ENCODE measurements at places on chromosomes 1 and 21. TPM values are rescaled to one million over a fixed set of nuclear protein-coding genes. Genes with fewer than 3 reads are reported as not detected.

- H3K27me3 ChIP-seq = no peaks in the 10 kb centered on the region
- no peak overlapping the region for H3K4me3 ChIP-seq
- no peak for DNase-seq
- no peaks in the 10 kb centered on the region for H3K4me1 ChIP-seq
- H3K27ac ChIP-seq = no peak overlapping the region
- no peaks in the 10 kb centered on the region for H3K36me3 ChIP-seq
These were observed 93.6 kb upstream of the BARHL2 start for GRCh38 chr1:90810681-90811080.

Gene FBLIM1
- 436 TPM for polyA plus RNA-seq

DNA sequence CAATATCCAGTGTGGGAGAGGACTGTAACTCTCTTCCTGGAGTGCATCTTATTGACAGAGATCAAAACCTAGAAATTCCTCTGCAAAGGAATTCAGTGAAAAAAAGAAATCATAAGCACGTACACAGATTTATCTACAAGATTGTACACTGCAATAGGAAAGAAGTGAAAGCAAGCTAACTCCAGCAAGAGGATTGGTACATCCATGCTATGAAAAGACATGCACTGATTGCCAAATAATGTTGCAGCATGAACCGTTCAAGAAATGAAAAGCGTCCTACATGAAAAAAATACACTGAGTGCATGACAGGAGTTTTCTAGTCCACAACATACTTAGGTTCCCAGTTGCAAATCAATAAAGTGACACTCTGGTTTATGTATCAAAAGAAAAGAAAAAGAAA, 1.9 kb upstream of the MGST3 start:
- H3K36me3 ChIP-seq = no peaks in the 10 kb centered on the region
- peaks cover 19% of the 10 kb centered on the region for H3K4me1 ChIP-seq
- DNase-seq = no peak
- H3K4me3 ChIP-seq = no peak overlapping the region
- H3K27me3 ChIP-seq = peaks cover 4% of the 10 kb centered on the region

DNA sequence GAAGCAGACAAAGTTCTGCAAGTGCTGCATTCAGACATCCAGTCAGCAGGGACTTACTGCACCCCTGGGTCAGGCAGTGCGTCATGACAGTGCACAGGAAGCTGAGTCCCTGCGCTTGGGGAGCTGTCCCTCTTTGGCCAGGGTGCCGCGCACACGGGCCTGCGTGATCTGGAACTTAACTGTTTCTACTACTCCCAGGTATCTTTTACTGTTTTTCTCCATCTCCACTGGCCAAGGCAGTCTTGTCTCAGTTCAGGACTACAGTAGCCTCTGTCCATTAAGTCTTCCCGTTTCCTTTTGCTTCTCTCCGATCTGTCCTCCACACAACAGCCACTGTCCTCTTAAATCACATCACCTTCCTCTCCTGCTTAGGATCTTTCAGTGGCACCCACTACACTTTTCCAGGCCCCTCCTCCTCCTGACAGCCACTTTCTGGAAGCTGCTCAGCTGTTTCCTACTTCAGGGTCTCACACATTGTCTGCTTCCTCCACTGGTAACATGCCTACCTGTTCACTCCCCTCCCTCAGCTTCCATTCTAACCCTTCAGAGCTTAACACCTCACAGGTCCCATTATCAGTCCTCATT, 15.9 kb downstream of the ERRFI1 start:
- H3K36me3 ChIP-seq = peaks cover 21% of the 10 kb centered on the region
- peaks cover 17% of the 10 kb centered on the region for H3K4me1 ChIP-seq
- DNase-seq = no peak
- H3K27me3 ChIP-seq = no peaks in the 10 kb centered on the region

DNA sequence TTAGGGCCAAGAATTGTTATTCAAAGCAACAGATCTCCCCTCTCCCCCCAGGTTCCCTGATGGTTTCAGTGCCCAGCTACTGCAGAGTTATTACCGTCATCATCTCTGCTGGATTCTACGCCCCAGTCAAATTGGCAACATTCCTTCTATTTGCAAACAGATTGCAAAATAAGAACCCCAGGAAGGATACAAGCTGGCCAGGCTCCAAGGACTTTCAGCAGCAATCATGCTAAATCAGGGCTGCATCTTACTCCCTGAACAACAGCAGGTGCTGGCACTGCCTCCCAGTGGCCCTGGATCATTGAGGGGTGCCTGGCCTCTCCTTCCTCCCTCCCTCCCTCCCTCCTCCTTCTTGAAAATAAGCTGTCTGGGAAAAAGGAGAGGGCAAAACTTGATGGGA, 521.6 kb upstream of the BEND5 start:
- H3K27ac ChIP-seq = no peak overlapping the region
- H3K4me1 ChIP-seq = no peaks in the 10 kb centered on the region
- no peak for DNase-seq
- no peaks in the 10 kb centered on the region for H3K27me3 ChIP-seq
- H3K36me3 ChIP-seq = no peaks in the 10 kb centered on the region

DNA sequence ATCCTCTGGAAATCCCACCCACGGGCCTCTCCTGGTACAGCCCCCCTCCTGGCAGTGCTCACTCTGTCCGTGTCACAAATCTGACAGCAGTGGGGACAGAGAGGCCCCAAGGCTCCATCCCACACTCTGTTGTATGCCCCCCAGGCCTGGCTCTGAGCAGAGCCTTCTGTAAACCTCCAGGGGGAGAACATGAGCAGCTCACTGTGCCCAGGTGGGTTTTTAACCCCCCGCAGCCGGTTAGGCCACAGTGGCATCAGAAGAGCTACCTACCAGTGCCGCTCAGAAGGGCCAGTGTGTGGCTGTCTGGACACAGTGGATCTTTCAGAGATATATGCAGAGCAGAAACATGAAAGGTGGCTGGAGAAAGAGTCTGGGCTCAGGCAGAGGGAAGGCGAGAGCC, 12.0 kb upstream of the GPR153 start:
- no peaks in the 10 kb centered on the region for H3K27me3 ChIP-seq
- H3K36me3 ChIP-seq = no peaks in the 10 kb centered on the region
- H3K4me1 ChIP-seq = no peaks in the 10 kb centered on the region
- no peak for DNase-seq
- H3K27ac ChIP-seq = no peak overlapping the region

- no peaks in the 10 kb centered on the region for H3K27me3 ChIP-seq
- no peak overlapping the region for H3K4me3 ChIP-seq
- no peaks in the 10 kb centered on the region for H3K4me1 ChIP-seq
- no peak overlapping the region for H3K27ac ChIP-seq
These were observed 25.7 kb upstream of the SLC30A10 start for GRCh38 chr1:219954052-219954451.

- no peaks in the 10 kb centered on the region for H3K27me3 ChIP-seq
- no peak for DNase-seq
- peaks cover 4% of the 10 kb centered on the region for H3K36me3 ChIP-seq
- H3K27ac ChIP-seq = no peak overlapping the region
These were observed 49.1 kb upstream of the RIPK4 start for GRCh38 chr21:41815652-41816582.

Gene PTGER3
- not detected for polyA plus RNA-seq

DNA sequence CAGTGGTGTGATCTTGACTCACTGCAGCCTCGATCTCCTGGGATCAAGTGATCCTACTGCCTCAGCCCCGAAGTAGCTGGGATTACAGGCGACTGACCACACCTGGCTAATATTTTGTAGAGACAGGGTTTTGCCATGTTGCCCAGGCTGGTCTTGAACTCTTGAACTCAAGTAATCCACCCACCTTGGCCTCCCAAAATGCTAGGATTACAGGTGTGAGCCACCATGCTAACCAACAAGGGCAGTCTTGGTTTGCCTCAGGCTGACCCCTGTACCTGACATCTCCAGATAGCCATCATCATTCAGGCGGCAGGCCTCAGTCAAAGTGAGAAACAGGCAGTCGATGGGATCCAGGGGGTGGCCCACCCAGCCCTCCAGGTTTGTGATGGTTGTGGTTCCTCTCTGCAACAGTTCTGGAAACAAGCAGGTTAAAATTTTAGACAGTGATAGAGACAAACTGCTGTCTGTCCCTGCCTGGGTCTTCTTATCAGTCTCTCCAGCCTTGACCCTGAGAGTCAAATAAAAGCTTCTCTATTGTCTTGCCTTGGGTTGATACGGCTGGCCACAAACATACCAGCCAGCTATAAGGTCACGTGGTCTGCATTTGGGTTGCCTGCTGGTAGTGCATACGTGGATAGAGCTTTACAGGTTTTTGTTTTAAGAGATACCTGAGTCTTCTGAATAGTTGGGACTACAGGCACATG, 26.8 kb downstream of the UROD start:
- peaks cover 2% of the 10 kb centered on the region for H3K36me3 ChIP-seq
- no peaks in the 10 kb centered on the region for H3K4me1 ChIP-seq
- H3K27me3 ChIP-seq = no peaks in the 10 kb centered on the region
- H3K4me3 ChIP-seq = no peak overlapping the region

Gene CDC20
- 130 TPM for polyA plus RNA-seq

- H3K4me3 ChIP-seq = no peak overlapping the region
- no peaks in the 10 kb centered on the region for H3K36me3 ChIP-seq
- no peak overlapping the region for H3K27ac ChIP-seq
These were observed 25.4 kb upstream of the S100A7 start for GRCh38 chr1:153485863-153486262.

- DNase-seq = no peak
- H3K4me1 ChIP-seq = no peaks in the 10 kb centered on the region
- no peak overlapping the region for H3K27ac ChIP-seq
- no peak overlapping the region for H3K4me3 ChIP-seq
- no peaks in the 10 kb centered on the region for H3K27me3 ChIP-seq
- peaks cover 15% of the 10 kb centered on the region for H3K36me3 ChIP-seq
These were observed 53.9 kb upstream of the NADK start for GRCh38 chr1:1832166-1832565.

DNA sequence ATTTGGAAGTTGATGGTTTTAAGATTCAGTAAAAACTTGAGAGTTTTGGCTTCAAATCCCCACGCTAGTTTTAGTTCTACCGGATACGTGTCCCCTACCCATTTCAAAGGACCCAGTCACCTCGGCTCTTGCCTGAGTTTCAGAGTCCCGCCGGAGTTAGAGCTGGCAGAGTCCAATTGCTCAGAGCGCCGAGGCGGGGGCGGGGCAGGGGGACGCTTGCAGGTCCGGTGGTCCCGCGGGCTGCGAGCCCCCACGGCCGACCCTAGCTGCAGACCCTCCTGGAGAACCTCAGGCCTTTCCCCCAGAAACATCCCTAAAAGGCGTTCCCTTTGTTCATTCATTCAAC, 765 bp upstream of the VPS45 start:
- H3K27ac ChIP-seq = peak overlapping the region; percentile 53
- DNase-seq = no peak
- no peaks in the 10 kb centered on the region for H3K36me3 ChIP-seq
- H3K4me3 ChIP-seq = peak overlapping the region; percentile 72

DNA sequence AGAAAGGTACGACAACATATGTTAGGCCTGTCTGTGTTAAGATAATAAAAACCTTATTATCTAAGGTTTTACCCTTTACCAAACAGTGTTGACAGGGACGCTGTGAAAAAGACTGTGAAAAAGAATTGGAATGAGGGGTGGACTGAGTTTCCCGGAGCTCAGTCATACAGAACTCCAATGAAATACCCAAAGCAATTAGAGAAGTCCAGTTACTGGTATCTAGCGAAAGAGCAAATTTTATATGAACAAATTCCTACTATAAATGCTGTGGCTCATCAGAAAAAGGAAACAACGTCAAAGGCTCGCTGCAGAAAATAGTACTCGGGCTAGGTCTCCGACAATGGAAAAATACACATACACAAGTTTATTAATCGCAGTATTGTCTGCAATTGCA, 708 bp upstream of the RBBP5 start:
- no peak for DNase-seq
- peak overlapping the region; percentile 69 for H3K4me3 ChIP-seq
- peaks cover 12% of the 10 kb centered on the region for H3K4me1 ChIP-seq

Gene GORAB
- polyA plus RNA-seq = 4.4 TPM
